ENCODE measurements at places on chromosomes 6 and 20.

DNA sequence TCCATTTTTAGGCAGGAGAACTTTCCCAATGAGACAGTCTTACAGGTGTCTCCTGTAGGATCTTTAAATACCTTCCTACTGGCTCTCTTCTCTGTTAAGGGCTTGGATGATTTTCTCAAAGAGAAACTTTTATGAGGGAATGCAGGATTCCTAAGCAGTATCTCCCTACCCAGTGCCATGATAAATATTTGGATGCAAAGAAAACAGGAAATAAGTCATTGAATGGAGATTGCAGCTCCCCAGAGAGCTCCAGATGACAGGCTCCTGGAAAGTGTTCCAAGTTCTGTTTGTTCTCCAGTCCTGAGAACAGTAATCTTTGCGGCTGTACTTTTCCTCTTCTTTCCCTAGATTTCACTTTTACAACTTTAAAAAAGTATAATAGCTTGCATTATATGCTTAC is 2.4 kb upstream of the SCGN start:
- DNase-seq: no peak

DNA sequence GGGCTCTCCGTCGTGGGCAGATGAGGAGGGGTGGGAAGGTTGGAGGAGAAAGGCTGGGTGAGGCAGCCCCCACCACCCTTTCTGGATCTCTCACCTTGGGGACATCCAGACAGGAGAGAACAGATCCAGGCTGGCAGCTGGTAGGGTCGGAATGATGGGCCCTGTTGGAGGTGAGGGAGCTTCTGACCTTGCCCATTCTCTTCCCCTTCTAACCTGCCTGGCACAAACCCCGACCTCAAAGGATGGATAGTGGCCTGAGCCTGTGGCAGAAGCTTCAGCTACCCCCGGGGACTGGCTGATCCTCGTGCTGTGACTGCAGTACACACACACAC is 6.0 kb upstream of the NPBWR2 start:
- no peak for DNase-seq

- no peak for DNase-seq
Measured at GRCh38 chr20:2397595-2398145, 17.0 kb downstream of the TGM6 start.

GRCh38 chr6:111975466-111975865 is 78.4 kb upstream of the CCN6 start:
- DNase-seq: no peak

DNA sequence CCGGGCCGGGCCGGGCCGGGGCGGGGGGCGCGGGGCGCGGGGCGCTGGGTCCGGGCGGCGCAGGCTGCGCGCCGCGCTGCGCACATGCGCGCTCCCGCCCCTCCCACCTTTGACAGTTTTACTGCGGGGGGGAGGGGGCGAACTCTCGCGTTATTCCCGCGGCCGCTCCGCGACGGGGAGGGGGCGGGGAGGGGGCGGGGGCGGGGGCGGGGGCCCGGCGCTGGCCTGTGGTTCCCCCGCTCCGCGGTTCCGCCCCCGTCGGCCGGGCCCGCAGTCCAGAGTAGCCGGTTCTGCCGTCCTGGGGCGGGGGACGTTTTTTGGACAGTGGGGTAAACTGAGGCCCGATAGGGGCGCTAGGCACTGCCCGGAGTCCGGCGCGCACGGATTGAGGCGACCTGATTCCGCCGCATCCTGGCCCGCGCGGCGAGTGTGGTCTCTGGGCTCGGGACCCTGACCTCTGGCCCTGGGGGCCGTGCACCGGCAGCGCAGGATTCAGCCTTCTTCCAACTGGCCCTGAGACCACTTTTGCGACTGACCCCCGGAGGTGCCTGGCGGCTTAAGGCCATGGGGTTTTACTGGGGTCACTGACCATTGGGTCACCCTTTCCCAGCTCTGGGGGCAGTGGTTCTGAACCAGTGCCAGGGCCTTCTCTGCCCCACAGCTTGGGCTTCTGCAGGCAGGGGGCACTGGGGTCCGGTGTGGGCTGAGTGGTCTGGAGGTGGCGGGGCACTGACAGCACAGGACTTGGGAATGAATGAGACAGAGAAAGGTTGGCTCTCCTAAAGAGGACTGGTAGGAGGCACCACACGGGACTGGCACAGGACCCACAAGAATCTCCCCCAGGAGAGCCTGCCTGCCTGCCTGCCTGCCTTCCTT is at the start of gene ZNF512B:
TSS of gene ZNF512B (minus strand) at position 93 of the 876 bp plus-strand sequence. CDS start 1,980 bp downstream, outside the sequence.
- peak; percentile 91 for DNase-seq

- no peak for DNase-seq
Measured at GRCh38 chr6:139551376-139551775, 176.9 kb upstream of the CITED2 start.

- no peak for DNase-seq
Measured at GRCh38 chr6:5992551-5993225, 14.0 kb downstream of the NRN1 start.

DNA sequence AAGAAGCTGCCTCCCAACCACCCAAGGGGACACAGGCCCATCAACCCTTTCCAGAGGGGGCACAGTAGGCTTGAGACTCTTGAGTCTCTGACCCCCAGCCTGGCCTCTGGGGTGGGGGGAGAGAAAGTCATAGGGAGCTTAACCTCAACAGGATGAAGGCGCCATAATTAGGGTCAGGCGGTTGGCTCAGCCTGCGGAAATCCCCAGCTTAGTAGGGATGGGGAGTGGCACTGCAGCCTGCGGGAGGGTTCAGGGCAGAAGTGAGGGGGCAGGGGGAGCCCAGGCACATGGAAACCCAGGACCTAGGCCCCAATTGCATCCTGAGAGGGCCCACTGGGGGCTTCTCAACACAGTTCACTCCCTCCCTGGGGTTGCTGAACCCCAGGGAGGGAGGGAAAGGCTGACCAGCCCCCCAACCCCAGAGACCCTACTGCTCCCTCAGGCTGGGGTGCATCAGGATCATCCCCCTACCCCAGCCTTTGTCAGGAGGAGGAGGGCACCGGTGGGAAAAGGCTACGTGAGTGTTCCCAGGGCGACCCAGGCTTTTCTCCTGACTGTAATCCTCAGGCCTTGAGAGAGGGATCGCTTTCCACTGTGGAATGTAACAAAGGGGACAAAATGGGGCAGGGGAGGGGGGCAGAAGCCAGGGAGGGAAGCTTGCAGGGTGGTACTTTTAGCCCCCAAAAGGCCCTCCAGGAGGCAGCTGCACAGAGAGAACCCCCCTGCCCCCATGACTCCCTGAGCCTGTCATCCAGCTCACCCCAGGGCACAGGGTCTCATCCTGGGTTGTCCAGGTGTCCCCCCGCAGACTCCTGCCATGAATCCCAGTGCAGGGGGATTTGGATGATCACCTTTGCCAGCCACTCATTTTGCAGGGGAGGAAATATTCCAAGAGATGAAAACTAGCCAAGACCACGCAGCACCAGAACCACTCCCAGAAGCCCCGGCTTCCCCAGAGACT is 46.4 kb downstream of the MRPL14 start:
- no peak for DNase-seq

DNA sequence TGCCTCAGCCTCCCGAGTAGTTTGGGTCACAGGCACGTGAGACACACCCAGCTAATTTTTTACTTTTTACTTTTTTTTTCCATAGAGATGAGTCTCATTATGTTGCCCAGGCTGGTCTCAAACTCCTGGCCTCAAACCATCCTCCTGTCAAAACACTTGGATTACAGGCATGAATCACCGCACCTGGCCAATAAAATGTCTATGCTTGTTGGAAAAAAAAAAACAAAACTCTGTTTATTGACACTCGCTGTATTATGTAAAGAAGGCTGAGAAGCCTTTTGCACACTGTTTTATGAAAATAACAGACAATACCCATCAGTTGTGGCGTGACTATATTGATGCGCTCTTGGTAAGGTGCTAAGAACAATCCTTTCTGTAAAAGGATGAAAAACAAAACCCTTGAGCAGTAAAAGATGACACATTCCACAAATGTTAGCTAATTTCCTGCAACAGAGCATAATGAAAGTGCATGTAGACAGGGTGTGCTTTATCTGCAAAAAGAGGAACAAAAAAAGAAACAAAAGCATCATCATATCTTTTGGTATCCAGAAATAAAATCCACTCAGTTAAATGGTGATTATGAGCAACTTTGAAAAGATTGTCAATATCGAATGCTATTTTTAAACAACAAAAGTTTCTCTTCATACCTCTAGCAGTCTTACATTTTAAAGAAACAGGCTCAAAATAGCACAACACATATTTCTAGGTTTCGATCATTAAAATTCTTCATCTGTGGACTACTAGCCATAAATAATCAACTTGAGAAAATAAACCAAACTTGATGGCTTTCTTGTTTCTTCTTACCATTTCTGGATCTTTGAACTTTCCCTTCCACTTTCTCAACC is 108.3 kb upstream of the PHACTR1 start:
- DNase-seq: no peak

DNA sequence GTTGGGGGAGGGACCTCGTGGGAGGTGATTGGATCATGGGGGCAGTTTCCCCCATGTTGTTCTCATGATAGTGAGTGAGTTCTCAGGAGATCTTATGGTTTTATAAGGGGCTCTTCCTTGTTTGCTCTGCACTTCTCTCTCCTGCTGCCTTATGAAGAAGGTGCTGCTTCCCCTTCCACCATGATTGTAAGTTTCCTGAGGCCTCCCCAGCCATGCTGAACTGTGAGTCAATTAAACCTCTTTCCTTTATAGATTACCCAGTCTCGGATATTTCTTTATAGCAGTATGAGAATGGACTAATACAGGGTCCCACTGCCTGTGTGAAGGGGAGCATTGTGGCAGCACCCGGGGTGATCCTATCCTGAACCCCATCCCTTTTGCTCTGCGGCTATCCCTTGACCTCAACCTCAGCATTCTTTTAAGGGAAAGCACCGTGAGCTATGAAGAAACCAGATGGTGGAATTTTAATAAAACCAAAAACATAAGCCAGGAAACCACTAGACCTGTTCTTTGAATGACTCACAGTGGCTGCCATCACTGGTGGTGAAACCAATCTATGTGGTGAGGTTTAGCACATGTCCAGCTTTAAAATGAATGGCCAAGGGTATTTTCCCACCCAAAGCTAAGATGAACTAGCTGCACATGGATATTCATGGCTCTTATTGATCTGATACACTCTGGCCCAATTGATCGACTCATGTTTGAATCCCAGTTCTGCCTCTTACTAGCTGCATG is 62.2 kb downstream of the ZDHHC14 start:
- DNase-seq: peak; percentile 22
